Mammary epithelial cell (primary cell): ENCODE measurements at places on chromosomes 5 and 9. TPM values are rescaled to one million over a fixed set of nuclear protein-coding genes. Genes with fewer than 3 reads are reported as not detected.

The ADGRV1 gene
- 0.02 TPM for polyA plus RNA-seq

The NACC2 gene
- polyA plus RNA-seq, result 6.7 TPM

The TMC1 gene
- polyA plus RNA-seq, result 0.06 TPM

The FAM78A gene
- 0.52 TPM for polyA plus RNA-seq

- DNase-seq, result no peak
Measured at GRCh38 chr5:179243333-179243732, 101.9 kb downstream of the ADAMTS2 start.
